NCI-H1092 treated with DMSO at 0.1 percent for 48 hours (cell line): ENCODE measurements at places on chromosomes 3 and 15.

DNA sequence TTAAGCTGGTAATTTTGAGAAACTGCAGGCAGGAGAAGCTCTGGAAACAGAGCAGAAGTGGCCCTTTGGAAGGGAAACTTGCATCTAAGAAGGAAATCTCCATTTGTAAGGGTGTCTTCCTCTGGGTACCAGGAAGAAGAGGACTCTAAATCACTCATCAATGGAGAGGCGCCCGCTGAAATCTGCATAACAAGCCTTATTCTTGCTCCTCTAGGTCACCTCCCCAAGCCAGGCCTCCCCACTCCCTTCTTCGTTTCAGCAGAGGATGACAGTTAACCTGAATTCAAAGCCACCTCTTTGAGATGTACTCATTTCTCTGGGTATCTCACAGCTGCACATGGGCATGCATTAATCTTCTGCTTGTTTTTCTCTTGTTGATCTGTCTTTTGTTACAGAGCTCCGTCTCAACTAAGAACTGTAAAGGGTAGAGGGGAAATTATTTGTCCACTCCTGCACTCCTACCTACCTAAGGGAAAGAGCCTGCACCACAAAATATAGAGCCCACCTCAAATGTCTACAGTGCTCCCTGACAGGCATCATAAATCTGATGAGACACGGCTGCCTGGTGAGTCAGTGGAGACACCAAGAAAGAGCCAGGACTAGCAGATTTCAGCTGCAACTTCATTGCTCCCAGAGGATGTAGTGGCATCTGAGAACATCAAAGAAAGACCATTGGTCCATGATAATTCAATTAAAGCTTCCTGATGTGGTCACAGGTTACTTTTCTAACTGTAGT lies 51.5 kb downstream of the GABRB3 start:
- no peak for DNase-seq

GRCh38 chr15:94638183-94638582 lies 406.8 kb downstream of the MCTP2 start:
- no peak for DNase-seq

GRCh38 chr3:190902292-190902691 lies 39.8 kb upstream of the GMNC start:
- DNase-seq: no peak

- DNase-seq: no peak
These were observed 37.4 kb downstream of the TXNRD3 start for GRCh38 chr3:126617571-126617970.

DNA sequence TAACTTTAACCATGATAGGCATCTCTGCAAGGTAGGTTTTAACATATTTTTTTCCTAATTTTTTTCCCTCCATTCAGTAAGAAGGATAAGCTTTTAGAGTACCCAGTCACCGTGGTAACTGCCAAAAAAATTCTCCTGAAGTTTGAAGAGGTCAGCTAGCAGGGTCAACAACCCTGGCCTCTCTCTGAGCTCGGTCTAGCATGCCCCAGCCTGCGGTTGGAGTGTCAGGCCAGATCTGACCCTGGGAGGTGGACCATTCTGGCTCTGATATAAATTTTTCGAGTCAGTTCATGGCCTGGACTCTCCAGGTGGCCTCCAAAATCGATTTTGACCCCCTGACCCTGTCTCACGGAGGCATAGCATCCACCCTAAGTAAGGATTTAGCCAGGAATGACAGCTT lies 29.7 kb downstream of the SOX2 start:
- DNase-seq: no peak

GRCh38 chr3:43773273-43774094 lies 82.7 kb downstream of the ABHD5 start:
- no peak for DNase-seq

DNA sequence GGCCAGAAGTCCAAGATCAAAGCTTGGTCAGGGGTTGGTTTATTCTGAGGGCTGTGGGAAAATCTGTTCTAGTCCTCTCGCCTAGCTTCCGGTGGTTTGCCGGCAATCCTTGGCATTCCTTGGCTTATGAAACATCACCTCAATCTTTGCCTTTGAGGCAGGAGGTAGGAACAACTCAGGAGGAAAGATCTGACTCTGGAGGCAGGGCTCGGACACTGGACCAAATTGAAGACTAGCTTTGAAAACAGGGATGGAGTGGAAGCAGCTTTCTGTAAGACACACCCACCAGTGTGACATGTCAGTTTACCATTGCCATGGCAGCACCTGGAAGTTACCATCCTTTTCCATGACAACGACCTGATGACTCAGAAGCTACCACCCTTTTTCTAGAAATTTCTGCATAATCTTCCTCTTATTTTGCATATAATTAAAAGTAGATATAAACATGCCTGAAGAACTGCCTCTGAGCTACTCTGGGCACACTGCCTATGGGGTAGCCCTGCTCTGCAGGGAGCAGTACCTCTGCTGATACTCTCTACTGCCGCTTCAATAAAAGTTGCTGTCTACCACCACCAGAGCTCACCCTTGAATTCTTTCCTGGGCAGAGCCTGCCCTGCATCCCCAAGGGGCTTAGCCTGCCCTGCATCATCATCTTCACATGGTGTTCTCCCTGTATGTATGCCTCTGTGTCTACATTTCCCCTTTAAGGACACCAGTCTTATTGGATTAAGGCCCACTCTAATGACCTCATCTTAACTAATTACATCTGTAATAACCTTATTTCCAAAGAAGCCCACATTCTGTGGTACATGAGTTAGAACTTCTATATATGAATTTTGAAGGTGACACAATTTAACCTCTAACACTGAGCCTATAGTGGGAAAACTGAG lies 38.3 kb upstream of the TM4SF4 start:
- DNase-seq: no peak

DNA sequence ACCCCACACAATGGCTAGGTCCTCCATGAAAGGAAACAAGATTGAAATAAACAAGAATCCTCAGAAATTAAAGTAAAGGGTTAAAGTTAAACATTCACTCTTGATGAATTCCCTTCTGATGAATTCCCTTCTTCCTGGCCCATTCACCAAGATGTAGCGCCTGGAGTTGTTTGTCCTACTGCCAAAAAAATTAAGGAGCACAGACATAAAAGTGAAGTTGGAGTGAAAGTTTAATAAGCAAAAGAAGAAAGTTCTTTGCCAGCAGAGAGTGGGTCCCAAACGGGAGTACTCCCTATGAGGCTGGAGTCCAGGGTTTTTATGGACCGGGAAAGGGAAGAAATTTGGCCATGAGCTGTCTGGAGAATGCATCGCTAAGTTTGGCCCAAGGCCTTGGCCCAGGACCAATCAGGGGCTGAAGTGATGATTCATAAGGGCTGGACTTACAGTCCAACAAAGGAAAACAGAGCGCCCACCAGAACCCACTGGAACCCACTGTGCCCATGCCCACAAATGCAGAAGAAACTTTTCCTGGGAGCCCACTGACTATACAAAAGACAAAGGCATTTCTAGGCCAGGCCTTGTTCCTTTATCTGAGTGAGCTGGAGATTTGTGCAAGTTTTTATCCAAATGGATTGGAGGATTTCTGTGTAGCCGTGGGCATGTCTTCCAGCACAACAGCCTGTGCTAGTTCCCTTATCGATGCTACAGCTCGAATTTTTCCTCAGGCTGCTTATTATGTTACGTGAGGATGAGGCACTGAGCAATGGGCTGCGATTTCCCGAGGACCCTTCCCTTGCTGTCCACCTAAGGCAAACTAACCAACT lies 1561.6 kb downstream of the OTOL1 start:
- DNase-seq: no peak

- no peak for DNase-seq
These were observed 6.1 kb upstream of the ZSCAN2 start for GRCh38 chr15:84594617-84595290.

- no peak for DNase-seq
These were observed 125.5 kb downstream of the DIPK2A start for GRCh38 chr3:144097163-144097562.

GRCh38 chr3:135618123-135618522 lies 347.4 kb upstream of the PPP2R3A start:
- DNase-seq: peak; percentile 1
